Activated CD4-positive, alpha-beta T cell treated with anti-CD3 and anti-CD28 coated beads for 36 hours (primary cell): ENCODE measurements at places on chromosomes 1 and 21.

DNA sequence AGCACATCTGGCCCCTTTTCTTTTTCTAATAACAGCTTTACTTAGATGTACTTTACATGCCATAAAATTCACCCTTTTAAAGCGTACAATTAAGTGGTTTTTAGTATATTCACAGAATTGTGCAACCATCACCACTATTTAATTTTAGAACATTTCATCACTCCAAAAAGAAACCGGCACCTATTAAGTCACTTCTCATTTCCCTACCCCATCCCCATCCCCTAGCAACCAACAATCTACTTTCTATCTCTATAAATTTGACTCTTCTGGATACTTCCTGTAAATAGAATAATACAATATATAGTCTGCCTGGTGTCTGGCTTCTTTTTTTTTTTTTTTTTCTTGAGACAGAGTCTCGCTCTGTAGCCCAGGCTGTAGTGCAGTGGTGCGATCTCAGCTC, 59.5 kb upstream of the ENAH start:
- DNase-seq, result no peak

DNA sequence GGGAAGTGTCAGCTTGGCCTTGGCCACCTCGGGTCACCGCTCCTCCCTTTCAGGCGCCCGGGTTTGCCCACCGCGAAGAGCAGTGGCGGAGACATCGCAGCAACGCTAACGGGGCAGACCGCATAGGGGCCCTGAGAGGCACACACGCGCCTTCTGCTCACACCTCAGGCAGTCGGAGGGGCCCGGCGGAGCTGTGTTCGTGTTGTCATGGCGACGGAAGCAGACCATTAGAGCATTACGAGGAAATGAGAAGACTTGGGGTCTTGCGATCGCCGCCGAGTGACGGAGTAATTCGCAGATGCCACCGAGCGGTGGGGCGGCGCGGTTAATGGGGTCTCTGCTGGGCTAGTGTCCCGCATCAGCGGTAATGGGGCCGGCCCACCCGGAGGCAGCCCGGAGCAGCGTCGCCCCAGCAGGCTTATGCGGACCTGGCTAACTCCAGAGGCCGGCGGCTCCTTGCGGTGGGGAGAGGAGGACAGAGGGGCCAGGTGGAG, 144.1 kb downstream of the TNR start:
- DNase-seq, result no peak

DNA sequence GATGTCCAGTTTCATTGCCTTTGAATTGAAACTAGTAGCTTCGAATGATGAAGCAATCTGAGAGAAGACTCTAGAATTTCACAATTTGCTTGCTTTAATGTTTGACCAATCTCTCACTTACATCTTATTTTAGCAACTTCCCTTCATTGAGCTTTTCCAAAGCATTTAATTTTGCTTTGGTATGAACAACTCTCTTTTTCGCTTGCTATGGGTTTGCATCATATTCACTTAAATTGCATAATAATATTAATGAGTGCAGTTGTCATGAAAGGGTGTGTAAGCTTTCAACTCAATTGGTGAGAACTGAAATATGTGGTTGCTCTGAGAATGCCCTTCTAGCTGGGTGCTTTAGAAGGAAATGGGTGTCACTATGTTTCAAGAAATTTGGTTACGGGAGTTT, 309.2 kb downstream of the HLX start:
- DNase-seq, result no peak

DNA sequence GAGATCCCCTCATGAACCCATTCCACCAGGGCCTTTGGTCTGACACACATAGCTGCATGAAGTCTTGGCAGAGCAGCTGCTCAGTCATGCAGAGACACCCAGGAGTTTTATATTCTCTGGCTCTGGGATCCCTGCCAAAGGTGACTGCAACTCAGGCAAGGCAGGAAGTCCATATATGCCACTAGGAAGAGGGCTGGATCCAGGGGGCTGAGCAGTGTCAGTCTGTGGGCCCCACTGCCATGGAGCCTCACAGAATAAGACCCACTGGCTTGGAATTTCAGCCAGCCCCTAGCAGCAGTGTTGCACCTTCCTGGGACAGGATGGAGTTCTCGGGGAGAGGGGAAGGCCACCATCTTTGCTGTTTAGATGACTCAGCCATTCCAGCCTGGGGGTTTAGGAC, 199.7 kb downstream of the TBX15 start:
- DNase-seq, result no peak

GRCh38 chr1:167516404-167517388, 1.6 kb downstream of the CD247 start:
- DNase-seq, result peak; percentile 57

- no peak for DNase-seq
These were observed 15.6 kb upstream of the DMBX1 start for GRCh38 chr1:46473991-46474390.

- no peak for DNase-seq
These were observed 8.8 kb upstream of the POU3F1 start for GRCh38 chr1:38055398-38055797.

- no peak for DNase-seq
These were observed 119.5 kb downstream of the HMCN1 start for GRCh38 chr1:185853739-185854138.

DNA sequence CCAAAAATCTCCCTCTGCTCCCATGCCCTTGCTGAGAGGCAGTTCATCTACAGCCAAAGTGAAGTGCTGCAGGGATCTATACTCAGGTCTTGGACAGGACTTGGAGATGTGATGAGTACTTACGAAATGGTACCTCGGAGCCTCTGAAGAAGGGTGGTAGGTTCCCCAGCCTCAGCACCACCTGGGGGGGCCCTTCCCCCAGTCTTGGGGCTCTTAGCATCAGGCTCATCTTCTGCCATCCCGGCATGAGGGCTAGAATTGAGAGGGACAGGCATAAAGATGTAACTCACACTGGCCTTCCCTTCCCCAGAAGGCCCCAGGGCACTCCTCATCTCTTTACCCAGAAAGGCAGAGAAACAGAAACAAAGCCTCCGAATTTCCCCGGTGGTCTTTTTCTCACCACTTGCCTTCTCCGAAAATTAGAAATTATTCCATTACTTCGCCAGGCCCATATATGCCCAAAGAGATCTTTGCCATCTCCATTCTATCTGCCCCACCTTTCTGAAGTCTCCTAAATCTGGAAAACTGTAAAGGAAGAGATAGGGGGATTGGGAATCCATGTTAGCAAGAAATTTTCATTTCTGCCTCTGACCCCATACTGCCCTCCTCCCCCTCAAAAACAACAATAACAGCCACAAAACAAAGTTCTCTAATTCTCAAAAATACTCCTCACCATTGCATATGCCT, 827 bp downstream of the RFX5 start:
- DNase-seq, result peak; percentile 39

GRCh38 chr1:201309416-201309815, 26.1 kb downstream of the PKP1 start:
- DNase-seq, result peak; percentile 30
